ENCODE measurements at places on chromosomes 13 and 19. TPM values are rescaled to one million over a fixed set of nuclear protein-coding genes. Genes with fewer than 3 reads are reported as not detected.

Gene SPRY2
- total RNA-seq: 20.1 TPM

Gene SELENOV
- not detected for total RNA-seq

Gene CEBPA
- 0.15 TPM for total RNA-seq

Gene POLR1D
- 63.8 TPM for total RNA-seq

Gene SLC7A9
- not detected for total RNA-seq

Gene RFPL4A
- not detected for total RNA-seq

Gene SCN1B
- total RNA-seq: 7.4 TPM

Gene HIF3A
- total RNA-seq: 7.6 TPM

Gene CBLC
- not detected for total RNA-seq

Gene CRLF1
- 9.5 TPM for total RNA-seq

Gene ERICH6B
- total RNA-seq: not detected

Gene ZNF471
- 5.0 TPM for total RNA-seq

Gene RGCC
- 19.8 TPM for total RNA-seq

Gene EPSTI1
- total RNA-seq: 8.1 TPM

Gene SIGLEC12
- total RNA-seq: not detected
